ENCODE measurements at places on chromosomes 6 and 20. TPM values are rescaled to one million over a fixed set of nuclear protein-coding genes. Genes with fewer than 3 reads are reported as not detected.

- no peak for DNase-seq
These were observed 649.2 kb upstream of the FLRT3 start for GRCh38 chr20:14986656-14987055.

DNA sequence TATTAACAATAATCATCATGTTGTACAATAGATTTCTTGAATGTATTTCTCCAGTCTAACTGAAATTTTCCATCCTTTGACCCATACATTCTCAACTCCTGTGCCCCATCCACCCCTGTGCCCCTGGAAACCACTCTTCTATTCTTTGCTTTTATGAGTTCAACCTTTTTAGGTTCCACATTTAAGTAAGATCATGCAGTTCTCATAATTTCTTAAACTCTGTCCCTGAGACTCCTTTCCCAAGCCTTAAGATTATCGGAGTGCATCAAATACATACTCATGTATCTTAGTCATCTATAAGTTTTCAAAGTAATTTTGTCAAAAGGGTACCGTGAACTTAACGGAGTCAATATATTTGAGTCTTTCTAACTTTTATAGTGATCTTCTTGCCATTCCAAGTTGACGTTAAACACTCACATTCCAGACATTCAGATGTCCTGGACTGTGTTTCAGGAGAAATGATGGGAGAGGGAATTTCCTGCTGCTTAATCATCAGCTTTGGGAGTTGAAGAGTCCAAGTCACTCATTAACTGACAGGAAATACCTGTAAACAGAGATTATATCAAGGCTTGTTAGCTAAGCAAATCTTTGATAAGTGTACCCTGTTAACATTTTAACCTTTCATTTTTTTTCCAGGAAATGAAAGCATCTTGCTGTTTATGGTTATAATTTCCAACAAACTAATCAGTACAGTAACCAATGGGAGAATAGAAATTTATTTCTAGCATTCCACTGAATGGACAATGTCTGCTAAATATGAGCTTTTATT lies 73.3 kb downstream of the ADGRG6 start:
- no peak for DNase-seq

- no peak for DNase-seq
These were observed 7.6 kb upstream of the MICA start for GRCh38 chr6:31395832-31396231.

DNA sequence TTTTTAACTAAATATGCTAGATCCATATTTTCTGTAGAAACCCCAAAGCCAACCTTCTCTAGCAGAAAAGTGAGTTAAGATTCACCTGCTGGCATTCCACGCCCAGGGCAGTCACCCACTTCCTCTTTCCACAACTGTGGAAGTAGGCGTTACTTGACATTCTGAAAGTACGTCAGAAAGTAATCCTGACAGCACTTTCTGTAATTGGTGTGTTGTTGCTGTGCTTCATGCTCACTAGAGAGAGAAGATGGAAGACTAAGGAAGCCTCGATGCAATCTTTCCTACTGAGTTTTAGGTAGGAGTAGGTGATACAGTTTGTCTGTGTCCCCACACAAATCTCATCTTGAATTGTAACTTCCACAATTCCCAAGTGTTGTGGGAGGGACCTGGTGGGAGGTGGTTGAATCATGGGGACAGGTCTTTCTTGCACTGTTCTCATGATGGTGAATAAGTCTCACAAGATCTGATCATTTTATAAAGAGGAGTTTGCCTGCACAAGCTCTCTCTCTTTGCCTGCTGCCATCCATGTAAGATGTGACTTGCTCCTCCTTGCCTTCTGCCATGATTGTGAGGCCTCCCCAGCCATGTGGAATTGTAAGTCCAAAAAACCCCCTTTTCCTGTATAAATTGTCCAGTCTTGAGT lies 101.1 kb downstream of the MAP3K7 start:
- no peak for DNase-seq

DNA sequence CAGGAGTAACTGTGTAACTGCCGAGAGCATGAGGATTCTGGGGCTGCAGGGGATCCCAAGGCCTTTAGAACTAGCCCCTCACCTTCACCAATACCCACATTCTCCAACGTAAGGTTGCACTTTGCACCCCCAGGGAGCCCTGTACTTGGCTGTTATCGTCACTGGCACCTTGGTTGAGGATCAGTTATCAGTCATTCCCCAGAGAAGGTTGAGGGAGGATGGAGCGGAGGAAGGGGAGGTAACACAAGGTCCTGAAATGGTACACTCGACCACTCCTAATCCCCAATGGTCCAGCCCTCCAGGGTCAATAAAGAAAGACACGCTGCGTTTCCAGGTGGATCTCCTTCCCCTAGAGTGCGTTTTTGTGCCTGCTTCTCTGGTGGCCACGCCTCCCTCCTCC lies 1.1 kb upstream of the SPDEF start:
- no peak for DNase-seq

DNA sequence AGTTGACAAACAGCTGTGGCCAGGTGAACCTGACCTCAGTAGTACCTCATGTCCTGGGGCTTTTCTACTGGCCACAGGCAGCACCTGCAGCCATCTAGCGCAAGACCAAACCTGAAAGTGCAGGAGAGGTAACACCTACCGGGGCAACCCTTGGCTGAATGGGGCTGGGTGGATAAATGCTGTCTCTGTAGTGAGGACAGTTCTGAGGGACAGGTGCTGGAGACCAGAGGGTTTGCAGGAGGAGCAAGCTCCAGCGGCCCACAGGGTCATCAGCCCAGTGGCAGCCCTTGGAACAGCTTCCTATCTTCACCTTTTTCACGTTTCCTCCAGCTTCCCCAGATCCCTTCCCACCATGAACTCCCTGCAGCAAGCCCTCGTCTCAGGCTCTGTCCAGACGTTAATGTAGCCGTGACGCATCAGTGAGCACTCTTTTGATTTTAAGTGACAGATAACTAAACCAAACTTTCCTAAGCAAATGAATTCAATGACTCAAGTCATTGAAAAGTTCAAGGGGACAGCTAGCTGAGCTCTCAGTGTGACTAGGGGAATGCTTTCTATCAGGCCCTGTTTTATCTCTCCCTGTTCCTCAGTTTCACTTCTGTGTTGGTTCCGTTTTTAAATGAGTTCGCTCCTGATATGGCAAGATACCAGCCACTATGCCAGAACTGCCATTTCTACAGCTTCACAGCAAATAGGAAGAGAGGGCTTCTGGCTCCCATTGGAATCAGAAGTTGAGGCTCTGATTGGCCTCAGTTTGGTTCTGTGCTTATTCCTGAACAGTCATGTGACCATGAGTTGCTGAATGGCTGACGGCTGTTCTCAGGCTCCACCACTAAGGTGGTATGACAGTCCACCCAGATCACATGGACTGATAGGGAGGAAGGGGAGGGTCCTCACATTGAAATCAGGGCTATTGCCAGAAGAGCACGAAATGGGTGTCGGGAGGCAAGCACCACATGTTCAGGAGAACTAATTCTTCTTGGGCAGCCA lies 12.1 kb upstream of the PFDN4 start:
- DNase-seq, result no peak

- DNase-seq, result no peak
These were observed 25.4 kb downstream of the COL9A1 start for GRCh38 chr6:70277470-70277869.

DNA sequence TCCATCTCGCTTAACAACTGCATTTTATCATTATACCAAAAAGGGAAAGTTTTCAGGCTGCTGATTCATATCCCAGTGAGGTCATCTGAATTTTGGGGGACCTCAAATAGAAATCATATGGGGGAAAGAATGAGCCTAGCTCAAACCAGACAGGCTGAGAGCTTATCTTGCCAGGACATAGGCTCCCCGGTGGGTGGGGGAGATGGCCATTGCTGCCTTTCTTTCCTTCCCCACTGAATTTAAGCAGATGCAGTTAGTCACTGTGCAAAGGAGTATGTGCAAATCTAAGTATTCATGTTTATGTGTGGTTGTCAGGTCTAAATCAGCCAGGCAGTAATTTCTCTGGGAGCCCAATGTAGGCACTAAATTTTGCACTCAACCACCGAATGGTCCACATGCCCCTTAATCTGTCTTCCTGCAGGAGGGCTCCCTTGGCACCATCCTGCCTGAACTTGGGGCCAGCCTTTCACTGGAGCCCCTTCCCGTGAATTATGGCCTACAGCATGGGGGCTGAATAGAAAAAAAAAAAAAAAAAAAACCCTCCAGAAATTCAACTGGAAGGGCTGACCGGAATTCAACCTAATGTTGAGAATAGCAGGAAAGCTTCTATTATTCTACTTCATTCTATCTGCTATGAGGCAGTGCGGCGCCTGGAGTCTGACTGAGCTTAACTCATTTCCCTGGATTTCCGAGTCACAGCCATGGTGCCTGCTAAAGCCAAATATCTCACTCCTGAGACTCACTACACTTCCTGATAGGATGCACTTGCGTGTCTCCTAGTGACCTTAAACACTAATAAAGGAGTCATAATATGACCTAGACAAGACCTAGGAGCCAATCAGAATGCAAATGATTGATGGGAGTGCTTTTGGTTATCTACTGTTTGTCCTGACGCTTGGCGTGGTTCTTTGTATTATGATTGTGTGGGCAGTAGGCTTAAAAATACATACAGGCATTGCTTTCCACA lies 161.5 kb upstream of the HEY2 start:
- DNase-seq, result no peak

DNA sequence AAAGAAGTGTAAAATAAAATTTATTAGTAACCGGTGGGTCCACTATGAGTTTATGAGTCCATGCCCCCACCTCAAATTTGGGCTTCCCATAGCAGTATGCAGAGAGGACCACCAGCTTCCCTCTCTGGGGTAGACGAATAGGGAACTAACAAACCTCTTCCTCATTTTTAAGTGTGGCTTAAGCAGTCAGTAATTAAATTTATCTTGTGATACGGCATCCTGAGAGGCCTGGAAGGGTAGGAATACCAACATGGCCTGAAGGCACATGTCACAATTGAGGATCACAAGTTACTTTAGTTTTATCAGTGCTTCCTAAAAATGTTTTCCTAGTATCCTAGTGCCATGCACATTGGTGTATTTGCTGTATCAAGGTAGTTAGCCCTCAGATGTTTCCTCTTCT lies 239.9 kb downstream of the HIVEP2 start:
- no peak for DNase-seq

GRCh38 chr6:119274197-119274595 lies 75.4 kb downstream of the MAN1A1 start:
- DNase-seq, result no peak

GRCh38 chr6:170162011-170162774 lies 128.7 kb downstream of the DLL1 start:
- DNase-seq, result no peak

GRCh38 chr6:165729307-165729936 lies 66.4 kb upstream of the PDE10A start:
- no peak for DNase-seq

GRCh38 chr6:28968476-28968875 lies 36.6 kb downstream of the ZNF311 start:
- no peak for DNase-seq

DNA sequence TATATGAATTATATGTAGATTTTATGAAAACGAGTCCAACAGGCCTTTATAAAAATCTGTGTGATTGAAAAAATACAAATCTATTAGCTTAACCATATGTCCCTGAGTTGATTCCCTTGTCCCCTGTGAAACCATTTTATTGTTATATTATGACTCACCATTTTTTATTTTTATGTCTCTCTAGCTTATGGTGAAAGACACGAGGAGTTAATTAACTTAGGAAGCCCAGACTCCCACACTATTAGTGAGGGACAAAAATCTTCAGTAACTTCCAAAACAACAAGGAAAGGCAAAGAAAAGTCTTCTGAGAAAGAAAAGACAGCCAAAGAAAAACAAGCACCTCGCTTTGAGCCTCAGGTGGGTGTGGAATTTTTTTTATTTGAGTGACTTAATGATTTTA lies 183.1 kb downstream of the ADGB start:
- no peak for DNase-seq

DNA sequence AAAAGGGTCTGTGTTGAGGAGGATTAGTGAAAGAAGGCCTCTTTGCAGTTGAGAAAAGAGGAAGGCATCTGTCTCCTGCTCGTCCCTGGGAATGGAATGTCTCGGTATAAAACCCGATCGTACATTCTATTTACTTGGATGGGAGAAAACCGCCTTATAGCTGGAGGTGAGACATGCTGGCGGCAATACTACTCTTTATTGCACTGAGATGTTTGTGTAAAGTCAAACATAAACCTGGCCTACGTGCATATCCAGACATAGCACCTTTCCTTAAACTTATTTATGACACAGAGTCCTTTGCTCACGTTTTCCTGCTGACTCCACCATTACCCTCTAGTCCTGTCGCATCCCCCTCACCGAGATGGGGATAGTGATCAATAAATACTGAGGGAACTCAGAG lies 4.5 kb downstream of the TDP2 start:
- no peak for DNase-seq

RAB23 gene
- 19.5 TPM for total RNA-seq

GFRA4 gene
- not detected for total RNA-seq

CST7 gene
- 1.6 TPM for total RNA-seq

TRIM40 gene
- not detected for total RNA-seq

IRF4 gene
- 0.89 TPM for total RNA-seq

Measured in cardiac septum (tissue), 1 donor.